ENCODE measurements at places on chromosomes 4 and X. TPM values are rescaled to one million over a fixed set of nuclear protein-coding genes. Genes with fewer than 3 reads are reported as not detected.

The PRKG2 gene
- 2.1 TPM for total RNA-seq

The CLCN4 gene
- total RNA-seq = 16.5 TPM

The MAGEC3 gene
- not detected for total RNA-seq

The HELT gene
- 1.3 TPM for total RNA-seq

The RBPJ gene
- total RNA-seq = 59.4 TPM

- H3K4me1 ChIP-seq = no peaks in the 10 kb centered on the region
- no peak overlapping the region for H3K27ac ChIP-seq
- H3K27me3 ChIP-seq = no peaks in the 10 kb centered on the region
These were observed 27.7 kb upstream of the FREM3 start for GRCh38 chr4:143728166-143728565.

DNA sequence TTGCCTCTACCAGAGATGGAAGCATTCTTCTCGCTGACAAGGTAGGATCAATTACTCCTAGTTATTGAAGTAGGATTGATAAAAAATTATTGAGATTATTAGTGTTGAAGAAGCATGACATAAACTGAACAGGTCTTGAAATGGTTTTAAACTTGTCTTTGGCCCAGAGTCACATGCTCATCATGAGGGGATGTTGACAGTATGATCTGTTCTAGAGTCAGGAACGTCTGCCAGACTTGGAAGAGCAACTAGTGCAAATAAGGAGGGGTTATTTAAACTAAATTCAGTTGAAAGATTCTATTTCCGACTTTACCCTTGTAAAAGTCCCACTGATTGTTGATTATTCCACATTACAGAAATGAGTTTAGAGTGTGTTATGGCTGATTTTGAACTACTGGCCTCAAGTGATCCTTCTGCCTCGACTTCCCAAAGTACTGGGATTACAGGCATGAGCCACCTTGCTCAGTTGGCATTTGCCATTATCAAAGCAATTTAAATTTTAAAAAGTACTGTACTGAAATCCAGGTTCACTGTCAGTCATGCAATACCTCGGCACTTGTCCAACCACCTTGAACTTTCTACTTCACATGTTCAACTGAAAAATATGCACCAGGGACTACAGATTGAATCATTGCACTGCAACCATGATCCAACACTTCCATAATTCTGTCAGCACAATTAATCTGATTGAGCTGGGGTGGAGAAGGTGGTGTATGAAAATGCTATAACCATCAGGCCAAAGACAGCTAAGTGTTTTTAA lies 19.7 kb downstream of the FABP2 start:
- no peak overlapping the region for H3K4me3 ChIP-seq
- no peaks in the 10 kb centered on the region for H3K27me3 ChIP-seq
- no peak overlapping the region for H3K27ac ChIP-seq
- DNase-seq = no peak
- H3K4me1 ChIP-seq = peaks cover 20% of the 10 kb centered on the region

- peaks cover 11% of the 10 kb centered on the region for H3K4me1 ChIP-seq
- no peaks in the 10 kb centered on the region for H3K27me3 ChIP-seq
- no peak overlapping the region for H3K4me3 ChIP-seq
- peak overlapping the region; percentile 57 for H3K27ac ChIP-seq
These were observed 161.7 kb downstream of the AFAP1 start for GRCh38 chr4:7777871-7778509.

- H3K4me1 ChIP-seq = peaks cover 16% of the 10 kb centered on the region
- no peak for DNase-seq
- H3K36me3 ChIP-seq = no peaks in the 10 kb centered on the region
- no peak overlapping the region for H3K4me3 ChIP-seq
These were observed 200.6 kb downstream of the BCOR start for GRCh38 chrX:39896951-39897740.

GRCh38 chr4:129970801-129971200 lies 874.8 kb downstream of the C4orf33 start:
- H3K27ac ChIP-seq = no peak overlapping the region
- H3K4me1 ChIP-seq = no peaks in the 10 kb centered on the region
- H3K36me3 ChIP-seq = no peaks in the 10 kb centered on the region
- no peaks in the 10 kb centered on the region for H3K27me3 ChIP-seq

DNA sequence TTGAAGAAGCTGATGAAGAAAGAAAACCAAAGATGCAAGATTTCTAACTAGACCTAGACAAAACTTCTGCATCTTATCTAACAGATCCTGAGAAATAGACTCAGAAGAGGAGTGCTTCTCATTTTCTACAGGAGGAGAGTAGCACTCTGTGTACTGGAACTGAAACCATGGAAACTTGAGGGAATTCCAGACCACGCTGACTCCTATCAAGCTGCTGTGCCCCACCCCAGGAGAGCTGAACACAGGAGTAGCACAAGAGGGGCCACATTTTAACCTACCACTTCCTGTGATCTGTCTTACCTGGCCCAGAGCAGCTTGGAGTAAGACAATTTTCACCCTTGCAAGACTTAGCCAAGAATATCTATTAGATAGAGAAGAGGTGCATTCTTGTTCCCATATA lies 248.9 kb downstream of the SCFD2 start:
- no peak for DNase-seq
- no peaks in the 10 kb centered on the region for H3K36me3 ChIP-seq
- no peak overlapping the region for H3K27ac ChIP-seq
- H3K27me3 ChIP-seq = no peaks in the 10 kb centered on the region

DNA sequence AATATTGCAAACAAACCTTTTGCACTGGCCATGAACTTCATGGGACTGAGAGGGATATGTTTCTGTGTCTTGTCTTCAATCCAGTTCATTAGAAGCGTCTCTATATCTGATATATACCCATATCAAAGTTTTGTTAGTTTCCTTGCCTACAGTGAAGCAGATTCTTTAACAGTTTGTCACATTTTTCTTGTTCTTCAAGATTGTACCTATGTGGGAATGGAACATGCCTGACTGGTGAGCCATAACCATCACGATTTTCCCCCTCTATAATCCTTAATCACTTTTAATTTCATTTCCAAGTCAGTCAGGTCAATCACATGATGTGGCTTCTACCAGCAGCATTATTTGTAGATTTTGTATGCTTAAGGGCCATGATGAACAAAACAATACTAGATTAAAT lies 197.1 kb upstream of the PDE5A start:
- no peak overlapping the region for H3K4me3 ChIP-seq
- no peaks in the 10 kb centered on the region for H3K27me3 ChIP-seq
- H3K27ac ChIP-seq = no peak overlapping the region

- no peaks in the 10 kb centered on the region for H3K27me3 ChIP-seq
- H3K4me3 ChIP-seq = no peak overlapping the region
- DNase-seq = no peak
- H3K4me1 ChIP-seq = no peaks in the 10 kb centered on the region
These were observed 501.3 kb upstream of the AADAT start for GRCh38 chr4:170591076-170591475.

DNA sequence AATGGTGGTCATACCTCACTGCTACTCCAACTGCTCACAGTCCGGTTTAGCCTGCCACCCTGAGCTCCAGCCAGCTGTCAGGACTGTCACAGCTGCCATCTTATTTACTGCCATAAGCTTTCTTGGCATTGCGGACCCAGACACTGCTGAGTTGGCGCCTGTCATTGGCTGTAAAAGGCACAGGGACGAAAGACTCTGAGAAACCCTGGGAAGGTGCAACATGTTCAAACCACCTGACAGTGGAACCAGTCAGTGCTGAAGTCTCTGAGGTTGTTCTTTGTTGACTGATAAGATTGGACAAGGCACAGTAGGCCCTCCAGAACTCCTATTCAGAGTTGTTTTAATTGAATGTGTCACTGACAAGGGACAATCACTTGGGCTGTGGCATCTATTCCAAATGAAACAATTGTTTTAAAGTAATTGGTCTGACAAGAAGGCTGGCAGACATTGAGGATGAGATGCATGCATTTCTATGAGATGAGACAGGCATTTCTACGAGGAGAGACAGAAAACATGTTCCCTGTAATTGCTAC lies 927.8 kb downstream of the STPG2 start:
- H3K27me3 ChIP-seq = no peaks in the 10 kb centered on the region
- no peaks in the 10 kb centered on the region for H3K4me1 ChIP-seq
- no peak overlapping the region for H3K27ac ChIP-seq

DNA sequence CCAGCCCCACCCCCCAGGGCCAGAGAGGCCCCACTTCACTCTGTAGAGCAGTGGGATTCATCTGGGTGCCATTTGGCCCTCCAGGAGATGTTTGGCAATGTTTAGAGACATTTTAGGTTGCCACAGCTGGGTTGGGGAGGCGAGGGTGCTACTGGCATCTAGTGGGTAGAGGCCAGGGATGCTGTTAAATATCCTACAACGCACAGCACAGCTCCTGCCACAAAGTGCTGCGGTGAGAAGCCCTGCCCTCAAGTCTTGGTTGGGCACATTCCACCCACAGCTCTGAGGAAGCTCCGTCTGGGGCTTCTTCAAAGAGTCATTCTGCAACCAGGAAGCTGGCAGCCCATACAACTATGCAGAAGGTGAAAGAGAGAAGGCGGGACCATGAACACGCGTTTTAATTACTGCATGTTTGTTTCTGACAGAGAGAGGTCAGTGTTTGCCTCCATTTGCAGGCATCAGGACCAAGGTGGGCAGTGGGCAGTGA lies 48.1 kb upstream of the FAM9C start:
- DNase-seq = peak; percentile 76
- H3K27ac ChIP-seq = peak overlapping the region; percentile 76
- peaks cover 7% of the 10 kb centered on the region for H3K4me1 ChIP-seq

DNA sequence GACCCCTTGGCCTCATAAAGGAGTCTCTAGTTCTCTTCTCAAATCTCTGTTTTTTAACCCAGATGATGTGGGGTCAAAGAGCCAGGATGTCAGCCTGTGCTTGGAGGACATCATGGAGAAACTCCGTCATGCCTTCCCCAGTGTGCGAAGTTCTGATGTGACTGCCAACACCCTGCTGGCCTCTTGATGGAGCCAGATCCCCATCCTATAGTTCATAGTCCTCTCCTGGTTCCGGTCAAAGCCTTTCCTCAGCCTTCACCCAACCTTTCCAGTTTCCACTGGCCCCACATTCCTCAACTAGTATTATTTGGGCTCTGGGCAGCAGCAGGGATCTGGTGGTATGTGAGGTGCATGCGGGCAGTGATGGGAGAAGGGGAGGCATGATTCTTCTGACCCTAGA lies 30.7 kb downstream of the TAF7L start:
- H3K27me3 ChIP-seq = no peaks in the 10 kb centered on the region
- H3K4me3 ChIP-seq = no peak overlapping the region
- no peaks in the 10 kb centered on the region for H3K36me3 ChIP-seq
- H3K27ac ChIP-seq = no peak overlapping the region
- H3K4me1 ChIP-seq = no peaks in the 10 kb centered on the region

- H3K4me1 ChIP-seq = peaks cover 22% of the 10 kb centered on the region
- no peaks in the 10 kb centered on the region for H3K27me3 ChIP-seq
- H3K4me3 ChIP-seq = peak overlapping the region; percentile 83
- DNase-seq = no peak
These were observed 555 bp upstream of the PGM2 start for GRCh38 chr4:37825968-37826294.

GRCh38 chr4:16667464-16667863 lies 231.0 kb downstream of the LDB2 start:
- no peak for DNase-seq
- peaks cover 16% of the 10 kb centered on the region for H3K4me1 ChIP-seq
- H3K27me3 ChIP-seq = no peaks in the 10 kb centered on the region
- no peak overlapping the region for H3K4me3 ChIP-seq
- no peaks in the 10 kb centered on the region for H3K36me3 ChIP-seq

DNA sequence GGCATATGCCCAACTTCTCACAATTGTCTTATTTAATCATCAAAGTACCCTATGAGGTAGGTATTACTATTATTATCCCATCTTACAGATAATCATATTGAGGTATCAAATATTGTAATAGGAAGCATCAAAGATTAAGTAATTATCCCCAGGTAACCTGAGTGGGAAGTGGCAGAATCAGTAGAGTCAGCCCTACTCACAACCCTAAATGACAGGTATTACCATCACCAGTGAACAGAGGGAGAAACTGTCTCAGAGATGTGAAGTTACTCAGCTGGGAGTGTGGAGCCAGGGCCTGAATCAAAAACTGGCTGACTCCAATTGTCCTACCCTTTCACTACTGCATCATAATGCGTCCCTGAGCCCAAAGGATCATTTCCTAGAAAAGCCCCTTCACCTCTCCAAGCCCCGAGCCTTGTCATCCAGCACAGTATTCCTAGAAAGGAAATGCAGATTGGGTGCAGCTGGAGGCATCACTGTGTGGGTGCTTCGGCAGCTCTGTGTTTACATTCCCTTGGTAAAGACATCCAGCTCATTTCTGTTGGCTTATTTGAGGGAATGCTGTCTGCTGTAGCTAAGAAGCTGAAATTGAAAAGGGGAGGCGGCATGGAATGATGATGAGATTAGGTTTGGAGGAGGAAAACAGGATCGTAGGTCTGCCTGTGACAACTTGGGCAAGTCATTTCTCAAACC lies 72.8 kb downstream of the DHX15 start:
- no peak overlapping the region for H3K27ac ChIP-seq
- DNase-seq = no peak
- H3K4me1 ChIP-seq = peaks cover under 1% of the 10 kb centered on the region

DNA sequence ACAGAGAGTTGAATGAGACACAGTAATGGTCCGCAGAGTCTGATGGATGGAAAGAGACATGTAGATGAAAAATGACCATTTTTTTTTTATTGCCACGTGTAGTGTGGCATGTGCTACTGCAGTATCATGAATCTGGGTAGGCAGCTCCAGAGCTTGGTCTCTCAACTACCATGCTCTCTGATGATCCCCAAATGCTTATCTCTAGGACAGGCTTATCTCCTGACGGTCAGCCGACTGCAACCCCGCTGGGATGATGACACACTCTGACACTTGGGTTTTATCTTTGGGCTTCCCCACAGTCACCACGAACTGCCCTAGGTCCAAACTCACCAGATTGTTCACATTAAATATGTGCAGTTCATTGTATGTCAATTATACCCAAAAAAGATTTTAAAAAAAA lies 239.7 kb downstream of the QDPR start:
- H3K27ac ChIP-seq = no peak overlapping the region
- no peaks in the 10 kb centered on the region for H3K4me1 ChIP-seq
- H3K27me3 ChIP-seq = no peaks in the 10 kb centered on the region
- DNase-seq = no peak

Measured in upper lobe of left lung (tissue), 6 donors.